Activated T-cell treated with anti-CD3 and anti-CD28 coated beads for 1 hour (primary cell): ENCODE measurements at places on chromosomes 1 and 21.

- no peak for DNase-seq
These were observed 4.0 kb downstream of the BARHL2 start for GRCh38 chr1:90712915-90713730.

- DNase-seq, result no peak
These were observed 13.9 kb downstream of the TIAM1 start for GRCh38 chr21:31330144-31330483.

- no peak for DNase-seq
These were observed 837 bp downstream of the FOXD3 start for GRCh38 chr1:63322944-63323864.

DNA sequence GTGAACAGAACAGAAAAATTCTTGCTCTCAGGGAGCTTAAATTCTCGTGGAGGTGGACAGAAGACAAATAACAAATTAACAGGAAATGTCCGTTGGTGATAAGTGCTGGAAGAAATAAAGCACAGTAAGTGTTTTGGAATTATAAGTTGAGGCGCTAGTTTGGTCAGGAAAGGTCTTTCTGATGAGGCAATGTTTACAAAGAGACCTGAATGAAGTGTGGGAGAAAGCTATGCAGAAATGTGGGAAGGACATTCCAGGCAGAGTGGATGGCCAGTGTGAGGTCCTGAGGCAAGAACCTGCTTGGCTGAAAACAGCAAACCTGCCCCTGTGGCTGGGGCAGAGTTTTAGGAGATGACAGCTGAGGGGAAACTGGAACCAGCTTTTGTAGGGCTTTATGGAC, 23.3 kb downstream of the NGF start:
- no peak for DNase-seq

DNA sequence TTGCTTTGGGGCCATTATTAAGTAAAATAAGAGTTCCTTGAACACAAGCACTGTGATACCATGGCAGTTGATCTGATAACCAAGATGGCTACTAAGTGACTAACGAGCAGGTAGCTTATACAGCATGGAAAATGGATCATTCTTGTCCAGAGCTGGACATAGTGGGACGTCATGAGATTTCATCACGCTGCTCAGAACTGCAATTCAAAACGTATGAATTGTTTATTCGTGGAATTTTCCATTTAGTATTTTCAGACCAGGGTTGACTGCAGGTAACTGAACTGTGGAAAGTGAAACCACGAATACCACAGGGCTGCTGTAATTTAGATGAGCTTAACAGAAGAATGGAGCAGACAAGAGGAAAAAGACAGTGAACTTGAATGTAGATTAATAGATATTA, 38.9 kb downstream of the CCDC18 start:
- DNase-seq, result no peak

DNA sequence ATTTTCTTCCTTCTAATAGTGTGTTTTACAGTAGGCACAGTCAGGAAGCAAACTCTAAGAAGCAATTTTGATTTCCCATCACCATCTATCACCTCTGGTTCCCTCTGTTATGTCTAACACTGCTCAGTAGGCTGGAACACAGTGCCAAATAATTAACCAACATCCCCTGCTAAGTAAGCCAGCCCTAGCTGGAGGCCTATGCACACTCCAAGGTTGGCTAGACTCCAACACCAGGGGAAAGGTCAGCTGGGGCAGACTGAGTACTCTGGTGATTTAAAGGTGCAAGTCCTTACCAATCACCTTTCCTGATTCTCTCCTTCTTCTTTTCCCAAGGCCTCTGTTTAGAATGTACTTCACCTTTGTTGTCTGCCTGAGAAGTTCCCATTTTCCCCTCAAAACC, 46.5 kb upstream of the BEND5 start:
- no peak for DNase-seq

GRCh38 chr1:160711602-160712311, at the start of gene CD48:
TSS of gene CD48 (minus strand) at chr1:160711822. CDS start at chr1:160711763, 59 bp downstream.
- peak; percentile 28 for DNase-seq

GRCh38 chr1:181640956-181641355, 157.6 kb downstream of the CACNA1E start:
- no peak for DNase-seq

- no peak for DNase-seq
These were observed 28.9 kb downstream of the FAF1 start for GRCh38 chr1:50930965-50931737.
